ENCODE measurements at places on chromosomes 16 and 17.

DNA sequence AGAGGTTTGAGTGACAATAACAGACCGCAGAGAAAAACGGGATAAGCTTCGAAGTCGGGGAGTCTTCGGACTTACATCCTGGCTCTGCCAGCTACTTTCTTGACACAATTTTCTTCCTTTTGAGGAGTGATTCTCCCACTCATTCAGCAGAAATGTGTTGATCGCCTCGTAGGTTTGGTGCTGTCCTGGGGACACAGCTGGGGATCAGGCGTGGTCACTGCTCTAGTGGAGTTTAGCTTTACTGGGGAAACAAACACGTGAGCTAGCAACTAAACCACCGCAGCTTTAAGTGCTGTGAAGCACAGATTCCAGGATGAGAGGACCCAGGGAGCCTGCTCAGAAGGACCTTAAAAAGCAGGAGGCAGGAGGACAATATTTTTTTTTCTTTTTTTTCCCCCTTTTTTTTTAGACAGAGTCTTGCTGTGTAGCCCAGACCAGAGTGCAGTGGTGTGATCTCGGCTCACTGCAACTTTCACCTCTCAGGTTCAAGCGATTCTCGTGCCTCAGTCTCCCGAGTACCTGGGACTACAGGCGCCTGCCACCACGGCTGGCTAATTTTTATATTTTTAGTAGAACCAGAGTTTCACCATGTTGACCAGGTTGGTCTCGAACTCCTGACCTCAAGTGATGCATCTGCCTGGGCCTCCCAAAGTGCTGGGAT is 858 bp downstream of the NUBP1 start:
- no peak for DNase-seq

GRCh38 chr17:42233994-42234393 is 39.7 kb upstream of the GHDC start:
- DNase-seq = no peak

DNA sequence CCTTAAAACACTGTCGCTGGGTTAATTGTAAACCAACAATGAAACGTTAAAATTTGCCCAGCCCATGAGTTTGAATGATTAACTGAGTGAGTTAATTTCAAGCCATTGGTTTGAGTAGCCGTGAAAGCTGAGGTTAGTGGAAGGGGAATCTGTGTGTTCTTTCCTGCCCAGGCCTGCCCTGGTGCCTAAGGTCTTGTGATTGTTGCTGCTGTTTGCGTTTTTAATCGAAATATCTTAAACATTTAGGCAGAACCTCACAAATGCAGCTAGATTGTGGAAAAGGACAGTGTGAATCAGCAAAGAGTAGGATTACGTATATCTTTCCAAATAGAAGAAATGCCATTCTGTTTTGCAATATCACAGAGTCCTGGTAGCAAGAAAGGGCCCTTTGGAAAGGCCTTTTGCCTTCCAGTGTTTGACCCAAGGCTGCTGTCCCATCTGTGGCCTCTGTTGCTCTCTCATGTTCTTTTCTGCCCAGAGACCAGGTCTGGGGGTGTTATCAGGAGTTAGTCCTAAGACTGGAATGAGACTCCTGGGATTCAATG is 113.8 kb downstream of the MSI2 start:
- DNase-seq = no peak

GRCh38 chr16:48583075-48584065 is 26.6 kb downstream of the N4BP1 start:
- DNase-seq = no peak

DNA sequence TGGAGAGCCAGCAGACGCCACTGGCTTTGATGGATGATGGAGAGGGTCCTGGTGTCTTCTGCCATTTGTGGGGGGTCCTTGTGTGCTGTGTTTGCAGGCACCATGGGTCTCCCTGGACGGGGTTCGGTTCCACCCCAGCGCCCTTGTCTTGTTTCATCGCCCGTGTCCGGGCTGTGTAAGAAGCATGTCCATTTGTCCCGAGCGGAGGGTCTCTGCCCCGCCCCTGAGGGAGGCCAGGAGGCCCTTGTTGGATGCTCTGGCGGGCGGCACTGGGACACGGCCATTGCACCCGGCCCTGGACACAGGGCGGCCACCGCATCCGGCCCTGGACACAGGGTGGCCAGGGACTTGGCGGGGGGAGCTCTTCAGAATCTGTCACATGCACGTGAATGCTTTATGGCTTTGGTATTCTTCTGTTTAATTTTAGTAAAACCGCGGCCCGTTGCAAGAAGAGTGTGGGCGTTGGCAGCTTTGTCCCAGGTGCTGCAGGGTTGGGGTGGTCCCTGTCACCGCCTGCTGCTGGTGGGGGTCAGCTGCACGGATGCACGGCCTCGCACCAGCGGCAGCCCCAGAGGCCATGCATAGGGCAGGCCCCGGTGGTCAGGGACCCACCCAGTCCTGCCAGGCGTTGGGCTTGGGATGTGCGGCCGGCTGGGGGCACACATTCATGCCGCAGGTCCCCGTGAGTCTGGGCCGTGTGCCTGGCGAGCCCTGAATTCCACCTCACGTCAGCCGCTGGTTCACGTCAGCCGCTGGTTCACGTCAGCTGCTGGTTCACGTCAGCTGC is 21.0 kb upstream of the ZNF750 start:
- no peak for DNase-seq

DNA sequence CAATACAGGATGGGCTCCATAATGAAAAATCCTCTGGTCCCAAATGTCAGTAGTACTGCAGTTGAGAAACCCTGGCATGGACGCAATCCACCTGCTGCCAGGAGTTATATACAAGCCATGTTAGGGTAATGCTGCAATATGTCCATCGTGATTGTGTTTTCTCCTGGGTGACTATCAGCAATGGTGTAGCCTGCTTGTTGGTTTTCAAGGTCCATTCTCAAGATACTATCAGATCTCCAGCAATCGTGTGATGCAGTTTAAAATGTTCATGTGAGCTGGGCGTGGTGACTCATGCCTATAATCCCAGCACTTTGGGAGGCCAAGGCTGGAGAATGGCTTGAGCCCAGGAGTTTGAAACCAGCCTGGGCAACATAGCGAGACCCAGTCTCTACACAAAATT is 24.0 kb downstream of the ABCC1 start:
- no peak for DNase-seq

GRCh38 chr17:81607431-81607830 is 29.5 kb downstream of the NPLOC4 start:
- no peak for DNase-seq

DNA sequence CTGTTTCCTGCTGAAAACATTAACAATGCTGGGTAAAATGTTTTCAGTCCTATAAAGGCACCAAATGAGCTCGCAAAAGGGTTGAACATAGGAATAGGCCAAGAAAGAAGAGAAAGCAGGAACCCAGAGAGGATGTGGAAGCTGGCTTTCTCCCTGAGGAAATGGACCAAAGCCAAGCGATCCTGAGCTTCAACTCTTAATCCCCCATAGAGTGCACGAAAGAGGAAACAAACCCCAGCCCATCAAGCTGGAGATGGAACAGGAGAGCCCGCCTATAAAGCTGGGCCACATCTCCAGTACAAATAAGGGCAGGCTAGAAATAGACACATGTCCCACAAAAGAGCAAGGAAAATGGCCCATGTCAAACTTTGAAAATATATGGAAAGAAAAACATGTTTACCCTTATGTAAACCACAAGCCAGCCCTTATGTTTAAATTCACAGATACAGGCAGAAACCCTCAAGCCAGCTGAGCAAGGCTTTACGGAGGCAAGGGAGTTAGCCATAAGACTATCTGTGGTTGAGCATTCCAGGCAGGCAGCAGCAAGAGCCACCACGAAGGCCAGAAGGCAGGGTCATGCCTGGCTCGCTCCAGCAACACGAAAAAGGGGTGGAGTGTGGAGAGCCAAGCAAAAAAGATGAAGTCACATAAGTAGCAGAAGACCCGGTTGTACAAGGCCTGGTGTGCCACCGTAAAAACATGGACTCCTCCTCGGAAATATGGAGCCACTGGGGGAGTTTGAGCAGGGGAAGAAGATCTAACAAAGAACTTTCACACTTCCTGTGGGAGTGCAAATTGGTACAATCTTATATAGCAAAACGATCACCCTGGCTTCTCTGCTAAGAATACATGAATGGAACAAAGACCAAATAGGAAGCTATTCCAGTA is 27.8 kb downstream of the COPRS start:
- DNase-seq = no peak

DNA sequence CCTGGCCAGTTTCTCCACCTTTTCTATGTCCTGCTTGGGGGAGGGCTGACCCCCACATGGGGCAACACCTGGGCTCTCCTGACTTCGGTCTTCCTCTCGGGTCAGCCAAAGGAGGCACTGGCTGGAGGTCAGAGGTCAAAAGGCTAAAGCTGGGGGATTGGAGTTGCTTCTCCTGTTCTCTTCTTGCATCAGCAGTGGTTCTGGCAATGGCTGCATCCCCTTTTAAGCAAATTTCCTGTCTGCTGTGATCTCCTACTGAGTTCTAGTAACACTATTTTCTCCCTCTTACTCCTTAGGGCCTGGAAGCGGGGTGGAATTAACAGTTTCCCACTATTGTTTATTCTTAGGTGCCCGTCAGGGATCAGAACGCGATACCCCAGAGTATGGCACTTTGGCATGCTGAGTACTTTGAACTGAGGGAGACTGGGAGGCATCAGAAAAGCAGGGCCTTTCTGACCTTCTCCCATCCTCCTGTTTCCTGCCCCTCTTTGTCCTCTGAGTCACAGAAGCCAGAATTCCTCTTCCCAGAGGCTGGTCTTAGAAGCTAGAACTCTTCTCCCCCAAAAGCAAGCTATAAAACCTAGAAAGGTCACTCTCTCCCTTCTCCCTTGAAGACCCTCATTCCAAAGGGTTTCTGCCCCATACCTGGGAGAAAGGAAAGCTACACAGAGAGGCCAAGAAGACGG is 268.2 kb downstream of the STX8 start:
- no peak for DNase-seq

GRCh38 chr16:73015612-73016487 is 32.1 kb downstream of the ZFHX3 start:
- DNase-seq = no peak

All from stimulated activated CD4-positive, alpha-beta T cell treated with anti-CD3 and anti-CD28 coated beads, Interleukin-1b, Interleukin-23, amount 100 ng/mL, for 4 hours (primary cell).